ENCODE measurements at places on chromosomes 11 and 22. TPM values are rescaled to one million over a fixed set of nuclear protein-coding genes. Genes with fewer than 3 reads are reported as not detected.
A peak's percentile ranks its signal among the peaks of the same experiment; 100 is the strongest.

GRCh38 chr11:59857439-59858434 is 8.6 kb downstream of the TCN1 start:
- no peak overlapping the region for H3K4me3 ChIP-seq
- H3K36me3 ChIP-seq = no peaks in the 10 kb centered on the region
- no peak for DNase-seq
- H3K4me1 ChIP-seq = no peaks in the 10 kb centered on the region
- H3K27me3 ChIP-seq = peaks cover 2% of the 10 kb centered on the region
- H3K27ac ChIP-seq = no peak overlapping the region

- no peaks in the 10 kb centered on the region for H3K36me3 ChIP-seq
- no peak overlapping the region for H3K4me3 ChIP-seq
- DNase-seq = no peak
- no peaks in the 10 kb centered on the region for H3K27me3 ChIP-seq
- H3K4me1 ChIP-seq = no peaks in the 10 kb centered on the region
- H3K27ac ChIP-seq = no peak overlapping the region
Measured at GRCh38 chr11:83508804-83509203, 222.6 kb upstream of the CCDC90B start.

DNA sequence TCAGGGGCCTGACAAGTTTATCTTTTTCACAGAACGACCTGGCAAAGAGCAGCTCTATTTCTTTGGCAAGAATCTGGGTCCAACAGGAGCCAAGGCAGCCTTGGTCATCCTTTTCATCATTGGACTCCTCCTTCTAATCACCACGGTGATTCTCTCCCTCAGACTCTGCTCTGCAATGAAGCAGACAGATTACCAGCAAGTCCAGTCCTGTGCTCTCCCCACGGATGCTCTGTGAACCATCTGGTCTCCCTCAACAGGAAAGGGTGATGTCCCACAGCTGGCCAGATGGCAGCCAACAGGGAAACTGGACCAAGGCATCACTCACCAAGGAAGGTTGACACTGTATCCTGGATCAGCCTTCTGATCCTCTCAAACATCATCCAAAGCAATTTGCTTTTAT is 17.0 kb upstream of the PANX1 start:
- H3K36me3 ChIP-seq = no peaks in the 10 kb centered on the region
- H3K27me3 ChIP-seq = no peaks in the 10 kb centered on the region
- no peak for DNase-seq
- no peak overlapping the region for H3K4me3 ChIP-seq
- no peak overlapping the region for H3K27ac ChIP-seq

DNA sequence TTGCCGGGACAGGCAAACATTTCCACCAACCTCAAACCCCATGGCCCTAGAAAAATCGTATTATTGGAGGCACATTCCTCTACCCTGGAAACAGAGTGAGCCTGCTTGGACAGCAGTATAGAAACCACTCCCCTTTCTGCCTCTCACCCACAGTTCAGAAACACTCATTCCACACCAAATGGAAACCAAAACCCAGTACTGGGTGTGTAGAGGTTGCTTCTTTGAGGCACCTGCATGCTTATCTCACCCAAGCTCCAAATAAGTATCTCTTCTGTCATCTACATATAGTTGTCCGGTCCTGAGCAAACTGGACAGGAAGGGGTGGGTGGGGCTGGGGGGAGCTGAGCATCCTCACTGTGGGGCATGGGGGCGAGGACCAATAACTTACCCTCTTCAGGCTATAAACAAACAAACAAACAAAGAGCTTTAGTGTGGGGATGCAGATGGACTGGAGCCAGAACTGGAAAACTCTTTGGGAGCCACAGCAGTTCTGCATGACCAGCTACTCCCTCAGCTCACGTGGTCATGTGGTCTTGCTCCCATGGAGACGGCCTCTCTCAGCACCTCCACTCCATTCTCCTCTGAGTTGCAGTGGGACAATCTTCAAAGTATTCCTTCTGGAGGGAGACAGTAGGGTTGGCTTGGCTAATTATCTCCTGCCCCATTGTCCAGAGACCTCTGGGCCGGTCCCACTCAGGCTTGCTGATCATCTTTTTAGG is 1.0 kb upstream of the PLAAT2 start:
- no peaks in the 10 kb centered on the region for H3K27me3 ChIP-seq
- peaks cover 6% of the 10 kb centered on the region for H3K4me1 ChIP-seq
- no peaks in the 10 kb centered on the region for H3K36me3 ChIP-seq
- H3K4me3 ChIP-seq = no peak overlapping the region
- no peak overlapping the region for H3K27ac ChIP-seq
- DNase-seq = no peak

- DNase-seq = no peak
- H3K4me3 ChIP-seq = no peak overlapping the region
- H3K4me1 ChIP-seq = no peaks in the 10 kb centered on the region
Measured at GRCh38 chr11:69861901-69862300, 42.7 kb upstream of the FGF3 start.

DNA sequence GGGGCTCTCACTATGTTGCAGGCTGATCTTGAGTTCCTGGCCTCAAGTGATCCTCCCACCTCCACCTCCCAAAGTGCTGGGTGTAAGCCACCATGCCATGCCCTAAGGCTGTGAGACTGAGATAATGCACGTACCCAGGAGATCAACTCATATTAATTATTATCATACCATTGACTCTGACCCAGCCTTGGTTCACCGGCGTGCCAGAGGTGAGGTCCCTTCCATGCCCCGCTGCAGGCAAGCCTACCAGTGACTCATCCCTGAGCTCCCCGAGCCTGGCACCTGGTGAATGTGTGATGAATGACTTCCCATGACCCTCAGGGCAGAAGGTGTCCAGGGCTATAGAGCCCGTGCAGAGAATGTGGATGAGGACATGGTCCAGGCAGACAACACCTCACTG is 12.1 kb downstream of the GAL3ST1 start:
- H3K36me3 ChIP-seq = no peaks in the 10 kb centered on the region
- no peak overlapping the region for H3K27ac ChIP-seq
- no peak overlapping the region for H3K4me3 ChIP-seq
- H3K4me1 ChIP-seq = no peaks in the 10 kb centered on the region
- H3K27me3 ChIP-seq = no peaks in the 10 kb centered on the region

GRCh38 chr22:41302021-41302767 is 869 bp downstream of the ZC3H7B start:
- H3K27ac ChIP-seq = peak overlapping the region; percentile 97
- H3K36me3 ChIP-seq = no peaks in the 10 kb centered on the region
- no peaks in the 10 kb centered on the region for H3K27me3 ChIP-seq
- peak overlapping the region; percentile 86 for H3K4me3 ChIP-seq
- peaks cover 6% of the 10 kb centered on the region for H3K4me1 ChIP-seq
- no peak for DNase-seq

DNA sequence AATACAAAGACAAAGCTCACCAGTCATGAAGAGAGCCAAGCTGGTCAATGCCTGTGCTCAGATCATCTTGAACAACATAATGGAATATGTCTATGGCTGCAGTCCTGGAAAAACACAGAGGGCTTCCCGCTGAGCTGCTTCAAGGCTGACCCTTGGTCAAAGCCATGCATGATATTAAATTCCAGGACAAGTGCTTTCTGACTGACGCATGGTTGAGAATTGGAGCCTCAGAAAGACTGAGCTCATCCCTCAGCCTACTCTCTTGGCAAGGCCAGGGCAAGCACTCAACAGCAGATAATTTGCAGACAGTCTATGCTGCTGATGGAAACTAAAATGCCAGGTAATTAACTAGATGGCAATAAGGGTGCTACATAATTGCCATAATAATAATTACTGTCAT is 89.2 kb downstream of the GALNT18 start:
- H3K27me3 ChIP-seq = no peaks in the 10 kb centered on the region
- no peak overlapping the region for H3K27ac ChIP-seq
- H3K36me3 ChIP-seq = no peaks in the 10 kb centered on the region

The TTLL1 gene
- 5.1 TPM for total RNA-seq

The ANKK1 gene
- total RNA-seq = 0.62 TPM

- H3K27ac ChIP-seq = no peak overlapping the region
- H3K4me1 ChIP-seq = peaks cover 2% of the 10 kb centered on the region
- no peak overlapping the region for H3K4me3 ChIP-seq
- no peak for DNase-seq
- no peaks in the 10 kb centered on the region for H3K36me3 ChIP-seq
Measured at GRCh38 chr11:32307471-32307870, 127.9 kb downstream of the WT1 start.

DNA sequence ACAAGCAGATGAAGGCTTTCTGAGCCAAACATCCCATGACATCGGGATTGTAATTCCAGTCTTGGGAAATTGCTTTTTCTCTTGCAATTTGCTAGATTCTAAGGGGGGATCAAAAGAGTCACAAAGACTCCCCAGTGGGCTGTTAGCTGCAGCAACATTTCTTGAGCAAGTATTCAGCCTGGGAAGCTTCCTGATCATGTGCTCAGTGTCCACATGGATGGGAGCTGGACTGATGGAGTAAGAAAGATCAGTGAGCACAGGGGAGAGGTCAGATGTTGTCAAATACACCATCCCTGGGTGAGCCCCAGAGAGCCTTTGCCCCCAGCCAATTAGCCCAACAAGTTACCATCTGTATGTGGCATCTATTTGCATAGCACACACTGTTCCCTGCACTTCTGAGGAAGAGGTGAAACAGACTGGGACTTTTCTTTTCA is 10.2 kb upstream of the GRK3 start:
- no peaks in the 10 kb centered on the region for H3K36me3 ChIP-seq
- H3K4me1 ChIP-seq = no peaks in the 10 kb centered on the region
- DNase-seq = no peak
- no peaks in the 10 kb centered on the region for H3K27me3 ChIP-seq
- no peak overlapping the region for H3K4me3 ChIP-seq

The CCND1 gene
- 58.9 TPM for total RNA-seq

The OR2AT4 gene
- total RNA-seq = not detected

GRCh38 chr22:45869340-45869847 is 107.6 kb downstream of the WNT7B start:
- peaks cover 11% of the 10 kb centered on the region for H3K4me1 ChIP-seq
- no peaks in the 10 kb centered on the region for H3K27me3 ChIP-seq
- H3K4me3 ChIP-seq = no peak overlapping the region
- no peaks in the 10 kb centered on the region for H3K36me3 ChIP-seq

DNA sequence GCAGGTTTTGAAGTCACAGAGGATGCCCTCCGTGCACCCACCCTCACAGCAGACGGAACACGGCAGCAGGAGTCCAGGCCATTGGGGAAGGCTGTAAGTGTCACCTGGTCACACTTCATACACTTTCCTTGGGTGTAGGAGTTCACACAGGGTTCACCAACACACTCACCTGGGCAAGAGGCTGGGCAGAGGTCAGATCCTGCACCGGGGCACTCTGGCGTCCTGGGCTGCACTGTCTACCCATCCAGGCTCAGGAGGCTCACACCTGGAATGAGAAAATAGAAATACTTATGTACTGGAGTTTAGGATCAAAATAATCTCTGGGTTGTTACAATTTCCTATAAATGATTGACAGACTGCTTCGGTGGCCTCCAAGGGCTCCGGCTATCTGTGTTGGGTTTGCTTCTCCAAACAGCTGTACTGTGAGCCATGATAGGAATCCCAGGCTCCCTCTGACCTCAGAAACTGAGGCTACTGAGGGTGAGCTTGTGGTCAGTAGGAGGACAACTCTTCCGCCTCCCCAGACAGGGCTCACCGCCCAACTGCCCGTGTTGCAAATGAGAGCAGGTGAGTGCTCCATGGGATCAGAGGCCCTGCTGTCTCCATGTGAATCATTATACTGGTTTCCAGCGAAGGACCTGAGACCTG is 20.1 kb upstream of the CARS1 start:
- H3K27me3 ChIP-seq = no peaks in the 10 kb centered on the region
- no peak overlapping the region for H3K4me3 ChIP-seq

DNA sequence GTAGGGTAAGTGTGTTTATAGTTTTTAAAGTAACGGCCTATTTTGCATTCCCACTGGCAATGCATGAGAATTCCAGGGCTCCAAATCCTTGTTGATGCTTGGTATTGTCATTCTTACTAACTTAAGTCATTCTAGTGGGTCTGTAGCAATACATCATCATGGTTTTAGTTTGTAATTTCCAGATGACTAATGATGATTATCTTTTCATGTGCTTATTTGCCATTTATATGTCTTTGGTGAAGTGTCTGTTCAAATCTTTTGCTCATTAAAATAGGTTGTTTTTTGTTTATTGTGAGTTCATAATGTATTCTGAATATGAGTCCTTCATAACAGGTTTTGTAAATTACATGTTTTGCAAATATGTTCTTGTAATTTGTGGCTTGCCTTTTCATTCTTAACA is 31.2 kb downstream of the MTMR3 start:
- H3K36me3 ChIP-seq = no peaks in the 10 kb centered on the region
- H3K4me3 ChIP-seq = no peak overlapping the region
- H3K4me1 ChIP-seq = peaks cover 17% of the 10 kb centered on the region
- no peak overlapping the region for H3K27ac ChIP-seq

DNA sequence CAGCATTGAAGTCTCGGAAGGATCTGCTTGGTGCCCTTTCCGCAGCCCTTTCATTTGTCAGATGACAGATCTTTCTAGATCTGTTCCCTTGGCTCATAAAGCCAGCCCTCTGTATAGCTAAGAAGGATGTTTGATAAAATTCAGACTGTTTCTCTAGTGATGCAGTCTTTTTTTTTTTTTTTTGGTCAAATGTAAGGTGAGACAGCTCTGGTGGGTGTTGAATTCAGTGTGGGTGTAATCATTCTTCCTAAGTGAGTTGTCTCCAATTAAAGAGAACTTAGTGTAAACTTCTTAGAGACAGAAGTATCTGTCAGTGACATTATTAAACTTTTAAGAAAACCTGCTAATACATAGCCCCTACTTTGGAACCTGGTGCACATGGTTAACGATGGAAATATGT is 53.3 kb downstream of the AAMDC start:
- H3K4me1 ChIP-seq = peaks cover 6% of the 10 kb centered on the region
- H3K4me3 ChIP-seq = no peak overlapping the region
- peaks cover 2% of the 10 kb centered on the region for H3K36me3 ChIP-seq
- no peak overlapping the region for H3K27ac ChIP-seq
- no peaks in the 10 kb centered on the region for H3K27me3 ChIP-seq

GRCh38 chr11:92206441-92206840 is 18.2 kb upstream of the FAT3 start:
- no peaks in the 10 kb centered on the region for H3K27me3 ChIP-seq
- H3K4me3 ChIP-seq = no peak overlapping the region

The FIBIN gene
- 12.5 TPM for total RNA-seq

GRCh38 chr11:23205156-23205871 is 345.0 kb upstream of the CCDC179 start:
- H3K4me1 ChIP-seq = no peaks in the 10 kb centered on the region
- H3K27me3 ChIP-seq = no peaks in the 10 kb centered on the region
- no peak overlapping the region for H3K4me3 ChIP-seq
- no peak for DNase-seq

DNA sequence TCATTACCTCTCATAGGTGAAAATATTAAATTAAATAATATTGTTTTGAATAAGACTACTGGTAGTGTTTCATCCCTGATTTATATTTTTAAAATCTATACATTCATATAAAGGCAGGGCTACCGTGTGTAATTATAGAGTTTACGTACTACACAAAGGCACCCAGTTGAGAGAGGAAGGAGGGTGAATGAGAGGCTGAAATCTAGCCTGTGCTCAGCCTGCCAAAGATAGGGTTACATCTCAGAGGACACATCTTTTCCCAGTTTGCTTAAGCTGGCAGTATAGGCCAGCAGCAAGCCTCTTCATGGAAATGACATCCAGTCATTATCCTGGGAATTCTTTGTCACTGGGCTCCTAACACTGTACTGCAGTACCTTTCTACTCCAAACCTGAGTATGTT is 7.5 kb upstream of the B3GNT6 start:
- no peak overlapping the region for H3K4me3 ChIP-seq
- no peak overlapping the region for H3K27ac ChIP-seq
- no peaks in the 10 kb centered on the region for H3K36me3 ChIP-seq
- H3K4me1 ChIP-seq = no peaks in the 10 kb centered on the region
- H3K27me3 ChIP-seq = no peaks in the 10 kb centered on the region

The MRE11 gene
- 18.0 TPM for total RNA-seq

- H3K4me3 ChIP-seq = no peak overlapping the region
- no peak for DNase-seq
- no peaks in the 10 kb centered on the region for H3K4me1 ChIP-seq
- no peaks in the 10 kb centered on the region for H3K36me3 ChIP-seq
- no peak overlapping the region for H3K27ac ChIP-seq
Measured at GRCh38 chr11:134644476-134645456, 232.7 kb upstream of the B3GAT1 start.

The ACR gene
- 0.64 TPM for total RNA-seq

The PARVG gene
- total RNA-seq = 6.7 TPM

All from ovary (tissue), 10 donors.